ENCODE measurements at places on chromosomes 11 and 22. TPM values are rescaled to one million over a fixed set of nuclear protein-coding genes. Genes with fewer than 3 reads are reported as not detected.

The SESN3 gene
- 29.2 TPM for total RNA-seq

The SPATA19 gene
- not detected for total RNA-seq

The FXYD6 gene
- 1.0 TPM for total RNA-seq

GRCh38 chr11:103887001-103887658, 149.3 kb upstream of the DDI1 start:
- DNase-seq = no peak

DNA sequence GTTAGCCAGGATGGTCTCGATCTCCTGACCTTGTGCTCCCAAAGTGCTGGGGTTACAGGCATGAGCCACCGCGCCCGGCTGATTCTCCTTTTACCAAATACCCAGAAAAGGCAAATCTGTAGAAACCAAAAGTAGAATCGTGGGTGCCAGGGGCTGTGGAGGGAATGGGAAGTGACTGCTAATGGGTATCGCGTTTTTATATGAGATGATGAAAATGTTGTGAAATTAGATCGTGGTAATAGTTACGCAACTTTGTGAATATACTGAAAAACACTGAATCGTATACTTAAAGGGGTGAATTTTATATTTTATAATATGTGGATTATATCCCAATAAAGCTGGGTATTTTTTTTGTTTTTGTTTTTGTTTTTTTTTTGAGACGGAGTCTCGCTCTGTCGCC, 48.2 kb upstream of the CREB3L1 start:
- DNase-seq = no peak

- DNase-seq = no peak
Observed at GRCh38 chr11:102610200-102610599, 14.9 kb downstream of the MMP20 start.

DNA sequence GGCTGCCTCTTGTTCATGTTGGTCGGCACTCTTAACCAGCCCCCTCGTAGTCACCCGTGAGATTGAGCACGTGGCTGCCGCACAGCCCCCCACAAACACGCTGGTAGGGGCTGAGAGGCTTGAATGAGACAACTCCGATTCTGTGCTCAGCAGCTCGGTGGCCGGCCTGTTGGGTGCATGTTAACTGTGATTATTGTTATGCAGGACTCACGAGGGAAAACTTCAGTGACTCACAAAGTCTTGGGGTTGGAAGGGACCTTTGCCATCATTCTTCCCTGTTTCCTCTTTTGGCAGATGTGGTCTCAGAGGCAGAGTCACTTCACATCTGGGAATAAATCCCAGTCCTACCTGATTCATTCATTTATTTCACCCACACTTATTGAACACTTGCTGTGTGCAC, 75.2 kb downstream of the ADAMTS15 start:
- DNase-seq = no peak

DNA sequence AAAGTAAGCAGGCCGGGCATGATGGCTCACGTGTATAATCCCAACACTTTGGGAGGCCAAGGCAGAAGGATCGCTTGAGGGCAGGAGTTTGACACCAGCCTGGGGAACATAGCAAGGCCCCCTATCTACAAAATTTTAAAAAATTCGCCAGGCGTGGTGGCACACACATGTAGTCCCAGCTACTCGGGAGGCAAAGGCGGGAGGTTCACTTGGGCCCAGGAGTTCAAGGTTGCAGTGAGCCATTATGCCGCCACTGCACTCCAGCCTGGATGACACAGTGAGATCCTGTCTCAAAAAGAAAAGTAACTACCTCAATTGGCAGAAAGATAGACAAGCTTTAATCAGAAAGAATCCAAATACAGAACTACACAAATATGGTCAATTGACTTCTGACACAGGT, 31.0 kb downstream of the CADM1 start:
- DNase-seq = no peak

All from Caco-2 (cell line).